ENCODE measurements at places on chromosomes 6 and 20.

- DNase-seq, result no peak
Observed at GRCh38 chr20:53579581-53580375, 13.9 kb downstream of the ZNF217 start.

DNA sequence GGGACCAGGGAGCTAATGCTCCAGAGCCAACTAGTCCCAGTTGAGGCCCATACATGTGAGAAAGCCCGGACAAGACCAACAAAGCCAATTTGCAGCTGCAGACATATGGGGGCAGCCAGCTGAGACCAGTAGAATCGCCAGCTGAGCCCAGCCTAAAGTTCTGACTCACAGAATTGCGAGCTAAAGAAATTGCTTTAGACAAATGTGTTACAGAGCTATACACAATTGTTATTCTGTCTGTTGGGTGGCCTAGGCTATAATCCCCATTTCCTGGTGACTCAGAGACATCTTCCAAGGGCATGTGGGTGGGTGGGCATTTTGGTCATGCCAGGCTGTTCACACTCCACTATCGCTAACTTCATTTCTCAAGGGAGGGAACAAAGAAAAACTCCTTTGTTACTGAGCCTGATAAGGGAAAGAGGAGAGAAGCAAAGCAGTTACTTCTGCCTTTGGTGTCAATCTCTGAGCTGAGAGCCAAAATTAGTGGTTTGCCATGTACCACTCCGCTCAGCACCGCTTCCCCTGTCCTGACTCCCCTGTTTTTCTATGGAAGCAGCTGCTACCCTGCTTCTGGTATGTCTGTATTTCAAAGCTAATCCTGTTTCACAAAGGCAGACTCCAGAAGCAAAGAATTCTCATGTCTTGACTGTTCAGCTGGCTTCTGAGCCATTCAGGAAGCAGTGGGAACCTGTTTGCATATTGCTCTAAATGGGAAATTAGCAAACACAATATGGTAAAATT is 26.1 kb downstream of the SCP2D1 start:
- no peak for DNase-seq

DNA sequence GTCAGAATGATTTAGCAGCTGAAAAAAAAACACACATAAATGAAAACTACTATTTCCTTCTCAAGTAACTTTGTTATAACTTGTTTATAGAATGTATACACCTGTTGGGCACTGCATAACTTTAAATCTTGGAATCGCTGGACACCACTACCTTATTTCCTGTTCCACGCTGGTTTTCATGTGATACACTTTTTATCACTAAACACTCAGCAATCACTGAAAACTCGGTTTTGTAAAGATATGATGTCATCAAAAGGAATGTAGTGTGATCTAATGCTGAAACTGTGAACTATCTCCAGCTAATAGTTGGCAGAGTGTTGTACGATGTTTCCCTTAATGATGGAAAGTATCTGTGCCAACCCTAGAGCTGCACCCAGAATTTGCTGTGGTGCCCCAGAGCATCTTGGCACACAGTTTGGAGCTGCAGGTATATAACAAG is 127.9 kb downstream of the BACH2 start:
- no peak for DNase-seq

GRCh38 chr6:35485402-35485877 is 11.4 kb downstream of the TEAD3 start:
- no peak for DNase-seq

- DNase-seq, result no peak
Observed at GRCh38 chr6:161545741-161546140, 271.9 kb upstream of the AGPAT4 start.

Data from GM13977 (cell line).